ENCODE measurements at places on chromosomes 12 and 14.
A peak's percentile ranks its signal among the peaks of the same experiment; 100 is the strongest.

GRCh38 chr12:50101663-50102062 lies 2.1 kb upstream of the GPD1 start:
- DNase-seq, result no peak

DNA sequence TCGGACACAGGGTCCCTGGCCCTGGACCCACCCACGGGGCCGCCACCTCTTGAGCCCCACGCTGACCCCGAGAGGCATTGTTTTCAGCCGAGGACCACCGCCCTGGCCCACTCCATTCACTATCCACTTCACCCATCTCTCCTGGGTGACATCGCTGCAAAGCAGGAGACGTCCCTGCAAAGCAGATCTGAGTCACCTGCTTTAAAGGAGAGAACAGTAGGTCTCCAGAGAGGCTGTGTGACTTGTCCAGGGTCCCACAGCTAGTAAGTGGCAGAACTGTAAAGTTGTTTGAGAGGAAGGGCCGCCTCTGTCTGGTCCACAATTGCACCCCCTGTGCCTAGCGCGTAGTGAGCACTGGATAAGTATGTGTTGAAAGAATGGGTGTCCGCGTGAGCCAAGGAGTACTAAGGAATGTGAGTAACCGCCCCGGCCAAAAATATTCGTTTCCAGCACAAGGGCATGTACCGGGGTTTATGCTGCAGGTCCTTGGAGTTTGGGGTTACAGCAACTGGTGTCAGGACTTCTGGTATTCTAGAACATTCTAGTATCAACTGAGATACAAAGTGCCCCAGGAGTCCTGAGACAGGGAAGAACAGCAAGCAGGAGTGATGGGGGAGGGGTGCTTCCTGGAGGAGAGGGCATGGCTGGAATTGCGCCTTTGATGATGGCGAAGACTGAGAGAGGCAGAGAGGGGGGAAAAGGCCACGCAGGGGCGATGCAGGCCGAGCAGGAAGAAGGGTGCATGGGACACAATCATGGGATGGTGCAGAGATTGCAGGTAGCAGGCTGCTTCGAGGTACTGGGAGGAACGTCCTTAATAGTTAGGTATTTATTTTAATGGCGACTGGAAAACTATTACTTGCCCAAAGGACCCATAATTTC lies 91.1 kb downstream of the SCARB1 start:
- DNase-seq, result no peak

GRCh38 chr14:32434180-32434579 lies 105.1 kb downstream of the AKAP6 start:
- DNase-seq, result no peak

GRCh38 chr14:61110316-61111082 lies 129.5 kb downstream of the SLC38A6 start:
- no peak for DNase-seq

GRCh38 chr12:40989785-40990184 lies 198.3 kb upstream of the PDZRN4 start:
- no peak for DNase-seq

DNA sequence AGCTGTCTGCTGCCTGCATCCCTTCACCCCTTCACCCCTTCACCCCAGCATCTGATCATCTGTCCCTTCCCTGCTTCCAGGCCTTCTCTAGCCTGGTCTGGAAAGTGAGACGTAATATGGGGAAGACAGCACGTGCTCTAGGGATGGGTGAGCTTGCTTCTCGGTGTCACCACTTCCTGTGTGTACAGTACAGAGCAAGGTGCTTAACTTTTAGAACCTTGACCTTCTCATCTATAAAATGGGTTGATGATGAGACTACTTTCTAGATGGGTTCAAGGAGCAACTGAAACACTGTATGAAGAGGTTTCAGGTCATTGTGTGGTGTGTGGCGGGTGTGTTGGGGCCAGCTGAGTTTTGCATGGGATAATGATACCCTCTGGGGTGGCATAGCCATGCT lies 140.5 kb downstream of the TSPAN9 start:
- no peak for DNase-seq

GRCh38 chr14:88013750-88014349 lies 8.9 kb downstream of the GPR65 start:
- DNase-seq, result no peak

DNA sequence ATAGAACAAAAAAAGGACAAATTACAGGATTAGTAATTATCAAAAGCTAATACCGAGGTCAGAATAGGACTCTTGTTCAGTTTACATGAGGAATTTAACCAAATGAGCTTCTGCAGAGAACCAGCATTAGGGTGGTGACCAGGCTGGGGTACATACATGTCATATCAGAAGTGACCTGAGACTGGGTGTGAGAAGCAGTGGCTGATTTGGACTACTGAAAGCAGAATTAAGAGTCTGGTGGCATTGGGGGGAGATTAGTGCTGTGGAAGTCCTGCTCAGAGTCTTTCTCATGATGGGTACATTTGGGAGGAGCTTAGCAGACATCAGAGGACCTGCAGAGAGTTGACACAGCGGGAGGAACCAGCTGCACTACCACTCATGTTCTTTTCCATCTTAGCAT lies 21.7 kb downstream of the TRAF3 start:
- no peak for DNase-seq

DNA sequence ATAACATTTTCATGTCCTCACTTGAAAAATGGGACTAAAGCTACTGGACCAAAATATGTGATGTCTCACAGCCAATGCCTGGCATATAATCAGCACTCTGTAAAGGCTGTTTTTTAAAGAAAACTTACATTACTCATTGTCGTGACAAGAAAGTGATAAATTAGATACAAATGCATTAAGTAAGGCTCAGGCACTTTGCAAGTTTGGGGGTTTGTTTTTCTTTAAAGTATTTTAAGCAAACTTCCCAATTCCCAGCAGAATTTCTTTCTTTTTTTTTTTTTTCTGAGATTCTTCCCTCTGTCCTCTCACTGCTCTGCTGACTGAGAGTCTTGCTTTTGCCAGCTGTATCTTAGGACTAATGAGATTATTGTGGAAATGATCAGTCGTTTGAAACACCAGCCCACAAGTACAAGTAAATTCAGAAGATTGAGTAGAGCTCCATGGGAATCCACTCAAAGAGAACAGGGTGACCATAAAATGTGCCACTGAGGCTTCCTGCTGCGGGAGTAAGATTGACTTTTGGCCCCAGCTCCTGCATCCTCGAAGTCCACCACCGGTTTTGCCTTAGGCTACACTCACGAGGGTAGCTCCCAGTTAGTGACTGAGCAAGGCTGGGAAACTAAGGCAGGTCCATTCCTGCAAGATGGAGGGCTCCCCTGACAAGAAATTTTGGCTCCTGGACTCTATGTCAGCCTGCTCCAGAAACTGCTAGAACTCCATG lies 82.8 kb downstream of the TMTC1 start:
- no peak for DNase-seq

- no peak for DNase-seq
These were observed 11.2 kb downstream of the BCL2L14 start for GRCh38 chr12:12081836-12082497.

- no peak for DNase-seq
These were observed 14.6 kb upstream of the HDAC7 start for GRCh38 chr12:47834199-47834903.

GRCh38 chr12:90280033-90280432 lies 571.4 kb upstream of the ATP2B1 start:
- no peak for DNase-seq

GRCh38 chr12:122422730-122423257 lies 325 bp upstream of the CLIP1 start:
- DNase-seq, result peak; percentile 58

- DNase-seq, result peak; percentile 92
These were observed at the start of gene PARP11 for GRCh38 chr12:3872800-3873636. Gene PARP11 (minus strand): TSS chr12:3873399. CDS start chr12:3873229, 170 bp downstream.

- DNase-seq, result no peak
These were observed 173.7 kb upstream of the EGLN3 start for GRCh38 chr14:34124585-34124984.

DNA sequence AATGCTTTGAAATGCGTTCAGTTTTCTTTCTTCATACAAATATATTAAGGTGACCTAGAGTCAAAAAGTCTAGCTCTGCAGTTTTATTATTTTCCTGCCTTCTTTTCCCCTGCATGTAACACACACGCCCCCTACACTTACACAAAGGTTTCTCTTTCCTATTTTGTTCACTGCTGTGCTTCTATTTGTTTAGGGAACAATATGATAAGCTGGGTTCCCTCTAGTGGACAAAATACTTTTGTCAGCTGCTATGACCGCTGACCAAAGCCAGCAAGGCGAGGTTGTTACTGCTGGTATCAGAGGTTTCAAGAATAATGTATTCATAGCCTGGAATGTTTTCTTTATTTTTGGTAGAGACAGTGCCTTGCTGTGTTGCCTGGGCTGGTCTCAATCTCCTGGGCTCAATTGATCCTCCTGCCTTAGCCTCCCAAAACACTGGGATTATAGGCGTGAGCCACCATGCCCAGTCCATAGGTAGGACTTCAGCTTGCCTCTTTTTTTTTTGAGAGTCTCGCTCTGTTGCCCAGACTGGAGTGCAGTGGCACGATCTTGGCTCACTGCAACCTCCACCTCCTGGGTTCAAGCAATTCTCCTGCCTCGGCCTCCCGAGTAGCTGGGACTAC lies 33.4 kb downstream of the FNTB start:
- no peak for DNase-seq

- no peak for DNase-seq
These were observed 402.4 kb upstream of the RGS6 start for GRCh38 chr14:71529848-71530247.

- no peak for DNase-seq
These were observed 7.0 kb downstream of the CLEC1B start for GRCh38 chr12:9991876-9992275.

GRCh38 chr12:90842477-90842876 lies 112.5 kb downstream of the CCER1 start:
- no peak for DNase-seq

DNA sequence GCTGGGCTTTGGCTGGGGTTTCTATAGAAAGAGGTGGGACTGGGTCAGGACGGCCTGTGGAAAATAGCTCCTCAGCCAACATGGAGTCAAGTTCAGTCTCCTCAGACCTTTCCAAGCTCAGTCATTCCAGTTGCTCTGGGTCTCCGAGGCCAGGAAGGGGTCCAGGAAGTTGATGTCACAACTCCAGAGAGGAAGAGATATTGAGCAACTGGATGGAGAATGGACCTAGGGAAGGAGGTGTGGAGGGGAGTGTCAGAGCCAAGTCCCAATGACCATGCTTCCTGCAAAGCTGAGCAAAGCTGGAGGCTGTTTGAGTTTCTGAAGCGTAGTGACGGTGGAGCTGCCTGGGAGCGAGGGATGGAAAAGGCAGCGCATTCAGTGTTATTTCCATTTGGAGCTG lies 86.1 kb downstream of the SLC24A4 start:
- no peak for DNase-seq

DNA sequence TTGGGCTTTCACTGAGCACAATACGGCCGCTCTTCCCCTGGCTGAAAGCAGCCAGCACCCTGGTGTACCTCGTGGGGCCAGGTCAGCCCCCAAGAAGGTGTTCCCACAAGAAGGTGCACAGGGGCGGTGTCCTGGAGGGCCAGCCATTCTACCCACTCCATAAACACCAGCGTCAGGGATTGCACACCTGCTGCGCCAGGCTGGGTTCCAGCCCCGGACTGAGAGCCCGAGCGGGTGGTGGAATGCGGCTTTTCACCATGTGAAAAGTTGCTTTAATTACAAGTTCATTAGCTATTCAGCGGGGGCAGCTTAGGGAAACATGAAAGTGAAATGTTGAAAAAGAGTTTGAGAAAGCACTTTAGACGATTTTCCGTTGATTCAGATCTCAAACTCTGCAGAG lies 17.5 kb upstream of the MMP17 start:
- no peak for DNase-seq

GRCh38 chr12:90987101-90987500 lies 17.7 kb downstream of the EPYC start:
- DNase-seq, result no peak

- no peak for DNase-seq
These were observed 27.2 kb upstream of the ALG10B start for GRCh38 chr12:38289396-38289795.

- no peak for DNase-seq
These were observed 480.7 kb upstream of the RGS6 start for GRCh38 chr14:71451501-71451900.

DNA sequence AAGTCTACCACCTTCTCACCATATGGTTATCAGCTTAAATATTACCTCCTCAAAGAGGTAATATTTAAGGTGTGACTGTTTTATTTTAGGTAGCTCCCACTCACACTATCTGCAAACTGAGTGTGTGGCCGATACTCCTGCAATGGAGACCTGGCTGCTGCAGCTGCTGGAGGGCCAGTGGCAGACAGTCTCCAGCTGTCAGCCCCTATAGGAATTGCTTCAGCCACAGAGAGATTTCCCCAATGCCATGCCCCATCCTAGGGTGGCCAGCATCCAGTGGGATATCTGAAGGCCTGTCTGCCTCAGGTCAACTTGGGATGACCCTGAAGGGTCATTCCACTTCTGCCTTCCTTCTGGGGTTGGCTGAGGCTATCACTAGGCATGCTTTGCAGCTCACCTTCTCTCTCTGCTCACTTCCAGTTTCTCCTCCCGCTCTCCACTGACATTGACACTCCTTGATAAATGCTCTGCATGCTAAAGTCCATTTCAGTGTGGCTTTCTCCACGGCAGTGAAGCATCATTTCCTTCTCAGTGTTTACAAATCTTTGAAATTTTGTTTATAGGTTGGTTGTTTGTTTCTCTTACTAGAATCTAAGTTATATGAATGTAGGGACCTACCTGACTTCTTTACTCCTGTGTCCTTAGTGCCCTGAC lies 90.2 kb upstream of the USP44 start:
- no peak for DNase-seq

DNA sequence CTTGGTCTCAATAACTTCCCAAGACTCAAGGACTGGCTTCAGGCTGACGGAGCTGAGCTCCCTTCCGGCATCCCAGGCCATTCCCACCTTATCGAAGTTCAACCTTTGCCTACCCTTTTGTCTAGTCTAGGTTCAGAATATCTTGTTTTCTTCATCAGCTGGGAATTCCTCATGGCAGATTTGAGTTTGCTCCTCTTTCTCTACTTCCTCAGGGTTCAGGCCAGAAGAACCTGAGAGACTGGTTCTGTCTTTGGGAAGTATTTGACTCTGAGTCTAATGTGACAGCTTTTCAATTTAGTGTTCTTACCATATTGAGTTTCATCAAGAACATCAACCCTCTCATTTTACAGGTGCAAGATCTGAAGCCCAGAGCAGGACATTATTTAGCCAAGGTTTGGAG lies 2.1 kb downstream of the BIN2 start:
- no peak for DNase-seq

DNA sequence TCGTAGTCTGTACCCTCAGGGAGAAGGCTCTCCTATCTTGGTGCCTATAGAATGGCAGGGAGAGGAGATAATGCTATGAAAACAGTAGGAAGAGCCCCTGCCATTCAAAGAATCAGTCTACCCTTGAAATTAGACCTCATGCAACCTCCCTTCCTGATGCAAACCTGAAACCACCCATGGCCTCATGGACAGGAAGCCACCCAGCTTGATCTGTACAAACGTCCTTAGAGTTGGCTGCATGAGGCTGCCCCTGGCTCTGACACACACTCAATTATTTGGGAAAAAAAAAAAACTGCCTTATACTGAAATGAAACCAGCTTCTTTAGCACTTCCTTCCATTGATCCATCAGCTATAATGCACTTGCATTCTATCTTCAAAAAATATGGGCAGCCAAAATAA lies 116.6 kb upstream of the BCL2L14 start:
- no peak for DNase-seq
